Stimulated activated naive CD4-positive, alpha-beta T cell treated with Interleukin-2 at 50 U/mL for 16 hours (primary cell): ENCODE measurements at places on chromosomes 6 and 20.

- DNase-seq: no peak
Observed at GRCh38 chr20:34389206-34389953, 26.3 kb downstream of the ITCH start.

GRCh38 chr6:139590206-139590605, 215.8 kb upstream of the CITED2 start:
- no peak for DNase-seq

DNA sequence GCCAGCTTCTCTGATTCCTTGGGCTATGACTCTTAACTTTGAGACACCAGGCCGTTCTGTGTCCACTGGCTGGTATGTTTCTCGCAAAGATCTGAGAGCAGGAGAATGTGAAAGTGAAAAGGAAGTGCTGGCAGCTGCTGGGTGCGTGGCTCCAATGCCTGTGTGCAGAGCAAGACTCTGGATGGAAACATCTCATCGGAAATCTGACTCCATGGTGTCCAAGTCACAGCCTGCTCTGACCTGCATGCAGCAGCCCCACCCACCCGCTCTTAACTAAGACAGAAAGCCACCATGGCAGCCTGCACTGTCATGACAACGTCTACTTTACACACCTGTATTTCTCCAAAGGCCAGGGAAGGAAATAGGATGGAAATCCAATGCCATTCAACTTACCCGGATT, 66.3 kb upstream of the MPC1 start:
- DNase-seq: no peak

GRCh38 chr6:1735239-1735803, 125.6 kb downstream of the FOXC1 start:
- no peak for DNase-seq

DNA sequence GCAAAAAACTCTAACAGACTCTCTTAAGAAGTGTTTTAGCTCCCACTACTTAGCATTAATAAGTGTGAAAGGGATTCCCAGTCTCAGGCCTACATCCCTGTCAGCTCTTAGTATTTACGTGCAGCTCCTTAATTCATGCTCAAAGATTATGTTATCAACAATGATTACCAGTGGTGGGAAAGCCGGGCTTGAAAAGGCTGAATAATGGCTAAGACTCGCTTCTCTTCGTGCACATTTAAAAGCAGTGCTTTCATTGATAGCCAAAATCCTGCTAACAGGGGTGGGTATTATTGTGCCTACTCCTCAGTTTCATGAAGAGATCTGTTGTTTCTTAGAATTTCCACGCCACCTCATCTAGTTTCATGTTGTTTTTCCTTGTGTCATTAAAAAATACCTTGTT, 518.8 kb downstream of the GRIK2 start:
- no peak for DNase-seq

- DNase-seq: no peak
Observed at GRCh38 chr6:38603496-38603895, 36.2 kb downstream of the BTBD9 start.

DNA sequence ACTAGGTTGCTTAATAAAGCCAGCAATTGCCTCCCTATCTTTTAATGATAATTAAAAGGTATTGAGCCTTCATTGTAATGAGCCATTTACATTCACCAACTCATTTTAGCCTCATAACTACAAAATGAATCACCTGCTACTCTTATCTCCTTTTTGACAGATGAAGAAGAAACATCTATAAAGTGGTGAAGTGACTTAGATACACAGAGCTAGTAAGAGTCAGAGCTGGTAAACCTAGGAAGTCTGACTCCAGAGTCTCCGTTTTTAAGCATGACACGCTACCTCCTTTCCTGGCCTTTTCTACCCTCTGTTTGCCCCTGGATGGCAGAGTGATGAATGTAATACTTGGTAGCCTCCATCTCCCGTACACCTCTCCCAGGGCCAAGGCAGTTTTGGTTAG, 93.5 kb downstream of the SPTLC3 start:
- DNase-seq: no peak

DNA sequence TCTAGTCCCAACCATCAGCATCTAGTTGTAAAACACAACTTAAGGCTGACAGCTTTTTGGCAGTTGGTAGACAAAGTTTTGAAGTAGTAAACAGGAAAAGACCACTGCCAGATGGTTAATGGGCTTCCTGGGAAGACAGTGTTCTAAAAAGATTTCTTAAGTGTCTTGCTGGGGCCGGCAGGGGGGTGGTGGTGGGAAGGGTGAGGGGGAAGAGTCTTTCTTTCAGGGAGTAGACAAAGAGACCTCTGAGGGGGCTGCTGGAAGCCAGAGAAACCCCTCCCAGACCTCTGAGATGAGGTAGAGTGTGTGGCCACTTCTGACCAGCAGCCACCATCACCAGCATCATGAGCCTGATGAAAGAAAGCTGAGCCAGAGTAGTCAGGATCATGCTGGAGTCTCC, 784.9 kb downstream of the TENT5A start:
- no peak for DNase-seq

GRCh38 chr6:105691971-105692370, 289.1 kb upstream of the PREP start:
- DNase-seq: no peak

- no peak for DNase-seq
Observed at GRCh38 chr6:88808381-88808780, 155.0 kb downstream of the RNGTT start.

DNA sequence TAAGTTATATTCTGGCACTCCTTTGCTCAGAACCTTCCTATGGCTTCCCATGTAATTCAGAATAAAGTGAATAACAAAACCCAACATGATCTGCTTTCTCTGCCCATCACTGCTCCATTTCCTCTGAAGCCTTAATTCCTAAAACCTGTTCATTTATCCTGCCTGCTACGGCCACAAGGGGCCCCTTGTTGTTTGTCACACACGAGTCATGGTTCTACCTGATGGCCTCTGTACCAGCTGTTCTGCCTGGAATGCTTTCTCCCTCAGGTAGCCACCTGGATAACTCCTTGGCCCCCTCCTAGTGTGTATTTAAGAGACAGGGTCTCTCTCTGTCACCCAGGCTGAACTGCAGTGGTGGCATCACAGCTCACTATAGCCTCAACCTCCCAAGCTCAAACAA, 26.8 kb downstream of the ERGIC3 start:
- no peak for DNase-seq

DNA sequence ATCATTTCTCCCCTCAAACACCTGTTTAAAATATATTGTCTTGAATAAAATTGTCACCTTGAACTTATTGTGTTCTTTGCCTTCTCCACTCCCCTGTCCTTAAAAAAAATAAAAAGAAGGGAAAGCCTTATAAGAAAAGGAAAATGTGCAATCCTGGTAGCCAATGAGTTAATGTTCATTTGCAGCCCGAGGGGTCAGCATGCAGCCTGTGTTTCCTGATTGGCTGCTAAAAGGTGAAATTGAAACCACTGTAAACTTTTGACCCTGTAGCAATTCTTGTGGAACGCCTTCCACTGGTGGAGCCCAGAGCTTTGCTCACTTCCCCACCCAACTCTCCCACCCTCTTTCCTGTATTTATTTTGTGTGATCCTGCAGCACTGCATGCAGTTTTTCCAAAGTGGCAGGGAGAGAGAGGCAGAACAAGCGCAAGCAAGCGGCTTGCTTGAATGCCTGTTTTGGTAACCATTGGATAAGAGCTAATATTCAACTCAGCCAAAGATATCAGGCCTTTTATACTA, 74.9 kb downstream of the NCOA3 start:
- no peak for DNase-seq

- DNase-seq: no peak
Observed at GRCh38 chr6:41056768-41057490, 3.9 kb downstream of the APOBEC2 start.

GRCh38 chr20:17969884-17970409, 1.1 kb downstream of the MGME1 start:
- DNase-seq: no peak

GRCh38 chr6:36378936-36379335, 8.5 kb downstream of the ETV7 start:
- DNase-seq: no peak

DNA sequence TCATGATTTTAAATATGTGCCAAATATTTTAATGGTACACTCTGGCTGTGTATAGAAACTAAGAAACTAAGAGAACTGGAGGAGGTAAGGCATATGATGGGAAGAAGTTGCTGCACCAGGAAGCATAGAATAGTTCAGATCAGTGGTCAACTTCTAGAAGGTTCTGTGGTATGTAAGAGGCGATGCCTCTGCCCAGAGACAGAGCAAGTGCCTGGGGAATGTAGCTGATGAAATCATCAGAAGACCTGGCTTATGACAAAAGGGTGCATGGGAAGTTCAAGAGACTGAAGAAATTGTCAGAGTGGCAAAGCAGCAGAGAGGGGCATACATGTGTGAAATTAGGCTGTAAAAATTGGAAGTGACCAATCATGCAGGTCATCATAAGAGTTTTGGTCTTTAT, 580.8 kb downstream of the BMP2 start:
- no peak for DNase-seq

GRCh38 chr20:16624106-16624505, 50.9 kb upstream of the KIF16B start:
- DNase-seq: no peak

GRCh38 chr6:53494076-53494475, 50.8 kb downstream of the GCLC start:
- no peak for DNase-seq
